Activated naive CD4-positive, alpha-beta T cell treated with anti-CD3 and anti-CD28 coated beads, Interleukin-2, amount 10 ng/mL, durations not matched to agents 5 hours and 36 hours (primary cell): ENCODE measurements at places on chromosomes 5 and 9. TPM values are rescaled to one million over a fixed set of nuclear protein-coding genes. Genes with fewer than 3 reads are reported as not detected.

Gene TRIM7
- total RNA-seq: 0.88 TPM

Gene C1QTNF2
- total RNA-seq: not detected

Gene PCDHB12
- not detected for total RNA-seq

Gene PCDHA12
- not detected for total RNA-seq

Gene SAXO1
- not detected for total RNA-seq

Gene C7
- not detected for total RNA-seq

Gene RNF183
- not detected for total RNA-seq

Gene TMEM252
- not detected for total RNA-seq

Gene TTF1
- 26.2 TPM for total RNA-seq

Gene ACOT12
- total RNA-seq: not detected

Gene KCNT1
- not detected for total RNA-seq

Gene RPL12
- 1,831 TPM for total RNA-seq

Gene CARD6
- 4.3 TPM for total RNA-seq

Gene NCBP1
- total RNA-seq: 43.2 TPM

Gene MRPL36
- total RNA-seq: 38.2 TPM

Gene SELENOP
- total RNA-seq: not detected

Gene PCDH12
- 0.77 TPM for total RNA-seq

Gene DCTN3
- 122 TPM for total RNA-seq

Gene IL5
- total RNA-seq: 1.5 TPM
